ENCODE measurements at places on chromosomes 2 and 18.

- DNase-seq: no peak
Observed at GRCh38 chr18:64806691-64807090, 657.8 kb upstream of the LINC00305 start.

DNA sequence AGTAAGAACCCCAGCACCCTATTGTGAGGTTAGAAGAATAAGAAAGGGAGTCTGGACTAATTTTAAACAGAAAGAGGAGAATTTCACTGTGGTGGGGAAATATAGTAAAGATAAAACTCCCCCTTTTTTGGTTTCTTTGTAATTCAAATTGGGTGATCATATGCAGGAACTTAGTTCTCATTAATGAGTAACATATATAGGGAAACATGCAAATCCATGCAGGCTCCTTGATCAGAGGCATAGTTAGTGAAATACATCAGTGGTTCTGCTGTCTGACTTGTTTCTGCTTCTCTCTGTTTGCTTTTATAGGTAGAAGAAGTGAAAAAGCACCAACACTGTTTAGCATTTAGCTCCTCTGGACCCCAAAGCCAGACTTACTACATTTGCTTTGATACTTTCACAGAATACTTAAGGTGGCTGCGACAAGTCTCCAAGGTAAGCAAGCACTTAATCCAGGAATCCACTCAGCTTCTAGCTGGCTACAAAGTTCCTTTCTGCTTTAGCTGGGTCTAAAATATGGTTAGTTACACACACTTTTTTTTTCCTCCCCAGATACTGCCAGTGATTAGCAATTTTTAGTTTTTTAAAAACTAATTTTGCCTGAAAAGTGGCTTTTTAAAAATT is 123.2 kb downstream of the PHLPP1 start:
- DNase-seq: no peak

DNA sequence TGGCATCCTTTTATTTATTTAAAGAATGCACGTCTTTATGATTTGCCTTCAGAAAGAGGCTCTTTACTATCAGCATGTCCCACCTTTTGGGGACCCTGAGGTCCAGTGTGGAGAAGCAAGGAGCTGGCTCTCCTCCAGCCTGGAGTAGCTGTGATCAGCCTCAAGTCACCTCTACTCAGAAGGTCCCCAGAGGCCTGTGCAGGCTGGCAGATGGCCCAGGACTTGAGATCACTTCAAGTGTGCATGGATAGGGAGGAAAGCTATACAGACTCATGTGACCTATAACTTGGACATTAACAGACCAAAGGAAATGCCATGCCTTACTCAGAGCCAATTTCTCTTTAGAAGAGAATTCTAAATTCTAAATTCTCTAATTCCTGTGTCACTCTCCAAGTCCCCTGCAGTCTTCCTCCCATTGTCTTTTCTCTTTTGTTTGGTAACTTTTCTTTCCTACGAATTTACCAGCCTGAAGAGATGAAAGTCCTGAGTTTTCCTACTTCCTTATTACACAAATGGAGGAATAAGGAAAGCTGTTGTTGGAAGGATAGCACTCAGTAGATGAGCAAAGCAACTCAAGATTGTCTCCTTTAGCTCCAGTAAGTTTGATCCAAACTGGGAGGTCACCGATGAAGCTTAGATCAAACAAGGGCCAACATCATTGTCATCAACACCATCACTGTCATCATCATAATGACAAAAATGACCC is 163.9 kb downstream of the GFPT1 start:
- DNase-seq: no peak

- DNase-seq: no peak
Observed at GRCh38 chr18:65227970-65228369, 522.8 kb upstream of the CDH7 start.

DNA sequence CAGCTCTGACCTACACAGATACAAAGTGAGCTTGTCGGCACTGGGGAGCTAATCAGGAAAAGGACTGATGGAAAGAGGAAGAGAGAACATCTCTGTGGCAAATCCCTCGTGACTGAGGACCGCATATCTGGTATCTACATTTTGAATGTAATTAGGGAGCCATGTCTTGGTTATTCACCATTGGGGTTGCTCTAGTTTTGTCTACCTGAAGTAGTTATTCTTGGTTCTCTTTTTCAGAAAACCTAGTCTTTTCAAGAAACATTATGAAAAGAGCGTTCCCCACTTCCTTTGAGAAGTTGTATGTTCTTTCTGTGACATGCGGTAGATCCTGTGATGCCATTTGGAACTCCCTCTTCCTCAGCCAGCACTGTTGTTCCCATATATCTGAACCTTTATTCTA is 104.4 kb downstream of the DOCK10 start:
- DNase-seq: no peak

DNA sequence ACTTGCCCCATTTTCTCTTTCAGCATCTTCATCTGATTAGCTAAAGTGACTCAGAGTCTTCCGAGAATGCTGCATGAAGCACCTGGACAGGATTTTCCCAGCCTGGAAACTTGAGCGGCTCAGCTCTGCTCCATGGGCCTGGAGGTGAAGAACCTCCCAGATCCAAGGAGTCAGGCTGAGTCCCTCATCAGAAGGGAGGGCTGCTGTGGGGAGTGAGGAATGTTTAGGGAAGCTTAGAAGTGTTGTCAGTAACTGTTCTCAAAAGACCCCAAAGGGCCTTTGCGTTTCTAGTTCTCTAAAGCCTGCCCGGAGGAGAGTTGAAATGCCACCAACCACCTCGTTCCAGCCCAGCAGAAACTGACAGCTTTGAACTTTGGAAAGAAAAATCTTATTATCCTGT is 157.1 kb downstream of the CLIP4 start:
- DNase-seq: no peak

- DNase-seq: no peak
Observed at GRCh38 chr2:168155680-168156079, 91.7 kb downstream of the STK39 start.

DNA sequence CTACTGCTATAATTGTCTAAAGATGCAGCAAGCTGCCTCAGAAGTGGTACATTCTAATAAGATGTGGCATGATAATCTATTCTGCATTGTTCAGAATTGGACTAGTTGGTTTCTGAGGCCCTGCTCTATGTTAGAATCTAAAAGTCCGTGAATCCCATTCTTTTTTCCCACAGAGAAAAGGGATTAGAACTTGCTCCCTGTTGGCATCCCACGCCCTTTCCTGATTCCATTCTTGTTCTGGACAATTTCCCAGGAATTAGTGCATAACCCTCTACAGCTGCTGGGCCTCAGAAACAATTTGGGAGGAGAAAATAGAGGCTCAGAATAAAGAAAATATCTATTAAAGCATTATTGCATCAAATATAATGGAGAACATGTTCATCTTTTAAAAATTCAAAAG is 282.7 kb downstream of the NRXN1 start:
- DNase-seq: no peak

DNA sequence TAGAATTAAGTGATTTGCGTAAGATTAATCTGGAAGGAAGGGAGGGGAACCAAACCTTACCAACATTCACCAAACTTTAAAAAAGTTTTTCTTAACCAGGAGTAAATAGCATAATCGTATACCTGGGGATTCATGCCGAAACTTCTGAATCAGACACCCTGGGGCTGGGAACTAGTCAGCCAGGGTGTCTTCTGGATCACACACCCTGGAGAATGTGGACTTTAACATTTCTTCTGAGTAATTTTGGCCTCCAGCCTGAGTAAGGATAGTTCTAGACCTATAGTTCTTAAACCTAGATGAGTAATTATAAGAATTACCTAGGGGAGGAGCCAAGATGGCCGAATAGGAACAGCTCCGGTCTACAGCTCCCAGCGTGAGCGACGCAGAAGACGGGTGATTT is 44.1 kb upstream of the MEIS1 start:
- DNase-seq: no peak

GRCh38 chr2:16148632-16149348 is 208.4 kb downstream of the MYCN start:
- DNase-seq: no peak

DNA sequence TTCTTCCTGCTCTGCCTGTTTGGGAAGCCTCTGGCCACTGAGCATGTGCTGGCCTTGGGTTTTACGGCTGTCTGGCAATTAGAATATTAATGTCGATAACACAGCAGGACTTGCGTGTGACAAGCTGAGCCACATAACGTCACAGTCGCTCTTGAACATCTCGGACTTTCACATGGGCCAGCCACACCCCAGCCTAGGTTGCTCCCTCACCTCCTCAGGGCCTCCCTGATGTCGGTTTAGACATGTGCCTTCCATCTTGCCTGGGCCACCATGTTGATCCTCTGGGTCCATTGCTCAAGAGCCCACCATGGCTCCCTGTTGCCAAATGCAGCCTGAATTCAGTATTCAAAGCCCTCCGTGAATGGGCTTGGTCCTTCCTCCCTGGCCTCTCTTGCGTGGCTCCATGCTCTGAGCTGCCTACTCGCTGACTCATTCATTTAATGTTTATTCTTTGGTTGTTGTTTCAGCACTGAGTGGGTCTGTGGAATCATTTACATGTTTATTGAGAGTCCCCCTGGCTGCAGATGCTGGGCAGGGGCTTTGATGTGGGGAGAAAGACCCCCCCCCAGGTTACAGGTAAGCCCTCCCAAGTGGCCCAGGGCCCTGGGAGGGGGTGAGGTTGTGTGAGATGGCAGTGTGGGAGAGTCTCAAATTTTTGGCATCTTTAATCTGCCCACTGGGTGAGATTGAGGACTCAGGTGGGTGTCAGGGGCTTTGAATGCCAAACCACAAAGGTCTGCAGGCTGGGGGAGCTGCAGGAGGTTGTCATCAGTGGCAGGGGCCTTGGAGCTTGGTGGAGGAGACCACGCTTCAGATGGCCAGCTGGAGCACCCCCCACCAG is 62.0 kb downstream of the ODC1 start:
- no peak for DNase-seq

- no peak for DNase-seq
Observed at GRCh38 chr2:241853651-241854341, 4.9 kb downstream of the PDCD1 start.

DNA sequence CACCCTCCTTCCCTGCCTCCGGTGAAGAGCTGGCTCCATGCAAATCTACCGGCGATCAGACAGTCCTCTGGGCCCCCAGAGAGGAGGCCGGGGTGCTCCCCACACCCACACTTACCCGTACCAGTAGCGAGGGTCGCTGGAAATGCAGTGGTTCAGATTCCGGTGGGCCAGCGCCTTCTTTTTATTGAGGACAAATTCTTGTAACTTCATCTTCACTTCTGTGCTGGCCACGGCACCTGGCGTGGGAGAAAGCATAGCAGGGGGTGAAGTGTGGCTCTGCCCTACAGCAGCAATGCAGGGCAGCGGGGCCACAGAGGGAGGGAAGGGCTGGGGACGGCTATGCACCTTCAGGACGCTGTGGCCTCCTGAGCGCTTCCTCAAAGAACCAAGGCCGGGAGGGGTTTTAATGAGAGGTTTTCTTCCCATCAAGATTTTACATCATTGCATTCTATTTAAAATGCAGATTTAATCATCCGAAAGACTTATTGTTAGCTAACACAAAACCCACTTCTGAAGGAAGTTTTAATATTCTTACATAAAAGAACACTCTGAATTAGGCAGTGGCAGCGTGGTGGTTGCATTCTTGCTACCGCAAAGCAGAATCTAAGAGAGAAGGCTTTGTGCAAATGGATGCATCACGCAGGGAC is 237.0 kb downstream of the HDAC4 start:
- DNase-seq: no peak

DNA sequence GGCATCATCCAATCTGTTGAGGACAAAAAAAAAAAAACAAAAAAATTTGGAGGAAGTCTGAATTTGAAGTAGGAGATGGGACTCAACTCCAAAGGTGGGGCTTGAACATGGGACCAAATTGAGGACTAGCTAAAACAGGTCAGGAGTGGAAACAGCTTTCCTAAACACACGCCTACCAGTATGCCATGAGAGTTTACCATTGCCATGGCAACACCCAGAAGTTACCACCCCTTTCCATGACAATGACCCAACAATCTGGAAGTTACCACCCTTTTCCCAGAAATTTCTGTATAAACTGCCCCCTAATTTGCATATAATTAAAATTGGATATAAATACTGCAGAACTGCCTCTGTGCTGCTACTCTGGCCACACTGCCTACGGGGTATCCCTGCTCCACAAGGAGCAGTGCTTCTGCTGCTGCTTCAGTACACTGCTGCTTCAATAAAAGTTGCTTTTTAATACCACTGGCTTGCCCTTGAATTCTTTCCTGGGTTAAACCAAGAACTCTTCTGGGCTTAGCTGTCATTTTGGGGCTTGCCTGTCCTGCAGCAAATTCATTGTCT is 73.3 kb upstream of the FSIP2 start:
- DNase-seq: no peak

DNA sequence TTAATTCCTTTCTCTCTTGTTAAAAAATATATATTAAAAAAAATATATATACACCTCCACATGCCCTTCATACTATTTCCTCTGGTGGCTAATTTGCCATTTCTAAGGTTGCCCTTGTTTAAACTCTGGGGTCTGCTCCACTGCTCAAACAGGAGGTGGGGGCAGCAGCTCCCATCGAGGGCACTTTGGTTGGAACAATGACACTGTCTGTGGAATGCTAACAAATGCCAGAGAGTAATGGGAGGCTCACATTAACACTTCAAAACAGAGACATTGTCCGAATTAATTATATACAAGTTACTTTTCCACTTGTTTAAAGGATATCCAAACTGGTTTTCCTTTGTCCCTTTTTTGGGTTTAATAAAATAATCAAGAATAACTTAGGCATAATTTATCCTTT is 58.8 kb upstream of the CD302 start:
- DNase-seq: no peak
